Pancreas (tissue), 10 donors: ENCODE measurements at places on chromosomes 6 and 20. TPM values are rescaled to one million over a fixed set of nuclear protein-coding genes. Genes with fewer than 3 reads are reported as not detected.

ALDH5A1 gene
- 5.9 TPM for polyA plus RNA-seq

NKX2-2 gene
- polyA plus RNA-seq = 11.5 TPM

ANKRD66 gene
- polyA plus RNA-seq = not detected

DNA sequence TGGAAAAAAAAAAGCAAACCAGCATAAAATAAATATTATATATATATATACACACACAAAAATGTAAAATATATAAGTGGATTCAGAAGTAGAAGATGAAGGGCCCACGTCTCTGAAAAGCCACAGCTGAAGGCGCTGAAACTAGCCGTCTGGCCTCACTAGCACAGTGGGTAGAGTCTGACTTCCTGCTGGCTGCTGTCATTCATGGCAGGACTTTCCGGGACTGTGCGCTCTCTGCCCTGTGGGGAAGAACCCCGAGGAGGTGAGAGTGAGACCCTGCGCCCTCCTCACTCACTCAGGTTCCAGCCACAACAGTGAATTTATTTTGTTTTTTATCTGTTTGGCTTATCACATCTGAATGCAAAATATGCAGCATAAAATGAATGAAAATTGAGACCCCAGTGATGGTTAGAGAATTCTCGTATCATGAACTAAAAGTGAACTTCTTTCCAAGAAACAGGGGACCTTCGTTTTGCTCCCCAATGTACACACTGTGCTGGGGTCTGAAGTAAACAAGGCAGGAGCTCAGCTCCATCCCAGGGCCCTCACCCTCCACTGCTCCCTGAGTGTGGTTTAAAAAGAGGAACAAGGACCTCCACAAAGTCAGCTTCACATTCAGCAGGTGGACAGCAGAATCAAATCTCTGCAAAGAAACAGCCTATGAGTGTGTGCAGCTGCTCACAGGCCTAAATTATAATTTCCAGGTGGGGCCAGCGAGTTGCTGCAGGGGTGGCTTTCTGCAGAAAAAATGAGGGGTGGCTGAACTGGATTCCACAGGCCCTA lies 1.3 kb upstream of the RAMACL start:
- DNase-seq = no peak

DNA sequence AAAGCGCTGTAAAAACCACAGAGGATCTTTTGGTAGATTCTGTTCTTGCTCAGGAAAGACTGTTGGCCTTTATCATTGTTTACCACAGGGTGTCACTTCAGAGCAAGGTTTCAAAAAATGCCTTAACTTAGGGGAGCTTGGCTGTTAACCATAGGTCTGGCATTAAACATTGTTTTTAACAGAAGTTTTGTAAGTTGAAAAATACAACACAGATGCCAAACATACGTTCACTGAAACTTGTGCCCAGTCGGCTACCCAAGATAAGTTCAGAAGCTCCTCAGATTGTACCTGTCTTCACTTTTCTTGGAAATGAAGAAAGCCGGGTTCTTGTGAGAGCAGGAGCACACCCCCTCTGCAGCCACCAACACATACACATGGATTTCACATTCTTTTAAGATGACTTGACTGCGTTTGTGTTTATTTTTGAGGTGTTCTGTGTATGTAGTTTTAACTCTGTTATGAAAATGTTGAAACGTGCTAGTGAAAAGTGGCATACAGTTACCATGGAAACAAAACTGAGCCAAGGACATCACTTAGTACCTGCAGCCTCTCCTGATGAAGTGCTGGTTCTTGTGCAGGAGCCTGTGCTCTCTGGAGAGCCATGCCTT lies 64.9 kb downstream of the SYCP2L start:
- DNase-seq = no peak

GRCh38 chr6:14831937-14832336 lies 413.9 kb upstream of the JARID2 start:
- no peak for DNase-seq

DNA sequence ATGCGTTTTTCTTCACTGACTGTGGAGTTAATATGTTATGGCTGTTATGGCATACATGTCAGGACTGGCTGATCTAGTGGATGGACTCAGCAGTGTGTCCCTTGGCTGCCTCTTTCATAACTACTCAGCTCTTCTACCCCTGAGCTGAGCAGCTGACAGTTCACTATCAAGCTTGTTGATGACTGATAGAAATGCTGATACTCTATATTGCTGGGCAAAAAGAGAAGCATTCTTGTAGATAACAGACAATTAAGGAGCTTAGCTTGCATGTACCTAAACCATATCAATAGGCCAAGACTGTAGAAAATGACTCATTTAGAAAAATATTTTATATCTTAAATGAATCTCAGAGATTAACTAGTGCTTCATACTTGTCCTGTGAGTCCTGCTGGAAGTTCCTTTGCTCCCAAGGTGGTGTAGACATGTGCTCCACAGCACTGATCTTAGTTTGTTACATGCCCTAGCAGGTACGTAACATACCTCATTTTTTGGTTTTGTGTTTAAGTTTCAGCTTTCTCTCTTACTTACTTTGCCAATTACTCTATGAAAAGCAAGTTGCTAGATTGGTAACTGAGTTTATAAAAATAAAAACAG lies 236.9 kb downstream of the GMDS start:
- DNase-seq = no peak

DNA sequence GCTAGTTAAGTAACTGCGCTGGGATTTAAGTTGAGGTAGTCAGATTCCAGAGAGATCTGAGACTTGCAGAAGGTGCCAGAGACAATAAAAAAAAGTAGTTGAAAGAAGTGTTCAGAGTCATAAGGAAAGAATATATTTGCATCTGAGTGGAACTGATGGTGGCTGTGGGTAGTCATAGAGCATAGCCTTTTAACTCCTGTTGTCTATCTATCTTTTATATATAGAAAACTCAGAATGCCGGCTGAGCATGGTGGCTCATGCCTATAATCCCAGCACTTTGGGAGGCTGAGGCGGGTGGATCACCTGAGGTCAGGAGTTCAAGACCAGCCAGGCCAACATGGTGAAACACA lies 62.0 kb downstream of the CARMIL1 start:
- DNase-seq = no peak

GRCh38 chr20:47361057-47361915 lies 4.8 kb upstream of the ZMYND8 start:
- no peak for DNase-seq

DNA sequence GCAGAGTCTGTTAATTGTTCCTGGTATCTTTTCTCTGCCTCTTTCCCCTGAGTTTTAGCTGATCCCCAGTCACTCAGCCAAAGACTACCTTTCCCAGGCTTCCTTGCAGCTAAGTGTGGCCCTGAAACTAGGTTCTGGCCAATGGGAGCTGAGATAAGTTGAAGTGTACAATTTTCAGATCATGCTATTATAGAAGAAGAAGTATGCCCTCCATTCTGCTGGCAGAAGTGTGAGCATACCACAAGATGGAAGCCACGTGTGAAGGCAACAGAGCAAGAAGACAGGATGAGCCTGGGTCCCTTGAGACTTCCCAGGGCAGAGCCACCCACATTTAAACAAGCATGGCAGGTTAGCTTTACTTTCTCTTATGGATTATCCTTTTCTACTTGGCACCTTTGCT lies 273.2 kb downstream of the HIVEP2 start:
- no peak for DNase-seq

GRCh38 chr6:4664117-4664626 lies 112.0 kb upstream of the CDYL start:
- peak; percentile 10 for DNase-seq
